Mucosa of gallbladder (tissue), 1 donor: ENCODE measurements at places on chromosomes 5 and 9.

GRCh38 chr5:154220625-154221024 lies 30.1 kb downstream of the GALNT10 start:
- DNase-seq = no peak

- DNase-seq = peak; percentile 83
Observed at GRCh38 chr9:98158071-98158831, 34.2 kb downstream of the CORO2A start.

DNA sequence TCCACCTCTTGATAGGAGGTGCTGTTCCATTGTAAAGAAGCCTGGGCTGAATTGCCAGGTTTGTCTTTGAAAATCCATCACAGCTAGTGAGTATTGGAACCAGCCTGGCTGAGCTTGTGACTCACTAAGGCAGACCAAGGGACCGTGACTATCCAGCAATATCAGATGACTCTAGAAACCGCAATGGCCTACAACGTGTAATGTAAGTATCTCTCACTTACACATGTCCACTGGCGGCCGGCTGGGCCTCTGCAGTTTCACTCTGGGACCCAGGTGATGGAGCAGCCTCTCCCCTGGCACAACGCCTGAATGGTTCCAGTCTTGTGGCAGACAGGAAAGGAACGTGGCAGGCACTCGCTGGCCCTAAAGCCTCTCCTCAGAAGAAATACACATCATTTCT lies 3.1 kb upstream of the HRH2 start:
- DNase-seq = no peak

DNA sequence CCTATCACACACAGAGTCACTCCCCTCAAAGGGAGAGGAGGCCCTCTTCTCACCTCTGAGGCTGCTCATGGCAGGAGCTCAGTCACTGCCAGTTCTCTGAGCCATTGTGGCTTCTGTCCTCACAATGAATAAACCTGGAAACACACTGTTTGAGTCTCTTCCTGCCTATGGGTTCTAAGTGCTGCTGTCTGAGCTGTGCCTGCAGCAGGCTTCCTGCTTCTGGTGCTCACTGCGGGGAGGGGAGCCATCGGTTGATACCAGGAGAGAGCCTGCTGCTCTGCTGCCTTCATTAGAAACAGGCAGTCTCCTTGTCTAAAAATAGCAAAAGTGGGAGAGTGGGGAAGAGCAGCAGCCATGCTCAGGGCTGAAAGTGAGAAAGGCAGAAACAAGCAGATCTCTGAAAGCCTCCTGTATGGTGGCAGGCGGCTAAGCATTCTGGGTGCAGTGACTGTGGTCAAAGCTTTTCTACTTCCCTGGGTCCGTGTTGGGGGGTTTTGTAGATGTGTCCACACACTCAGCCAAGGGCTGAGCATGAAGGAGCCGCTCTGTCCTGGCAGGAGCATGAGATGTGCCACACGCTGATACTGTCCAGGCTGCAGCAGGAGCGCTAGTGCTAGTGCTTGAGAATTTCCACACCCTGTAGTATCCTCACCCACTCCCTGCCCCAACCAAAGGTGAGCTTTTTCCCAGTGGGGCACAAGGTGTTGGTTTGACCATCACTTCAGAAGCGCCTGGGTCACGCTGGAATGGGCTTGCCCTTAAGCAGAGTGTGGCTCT lies 34.2 kb downstream of the PRKACG start:
- DNase-seq = peak; percentile 18

DNA sequence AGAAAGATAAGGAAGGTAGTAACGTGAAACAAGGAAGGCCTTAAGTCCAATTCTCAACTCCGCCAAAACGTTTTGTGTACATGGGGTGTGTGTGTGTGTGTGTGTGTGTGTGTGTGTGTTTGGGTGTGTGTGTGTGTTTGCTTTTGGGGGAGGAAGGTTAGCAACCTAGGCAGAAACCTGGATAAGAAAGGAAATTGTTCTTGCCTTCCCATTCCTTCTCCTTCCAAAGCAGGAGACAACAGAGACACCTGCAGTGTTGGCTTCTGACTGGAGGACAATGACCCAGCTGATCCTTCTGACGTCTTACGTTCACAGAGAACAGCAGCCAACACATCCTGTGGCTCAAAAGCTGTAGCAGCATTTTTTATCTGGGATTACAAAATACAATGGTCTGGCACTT lies 4.1 kb upstream of the CCNG1 start:
- DNase-seq = peak; percentile 26

DNA sequence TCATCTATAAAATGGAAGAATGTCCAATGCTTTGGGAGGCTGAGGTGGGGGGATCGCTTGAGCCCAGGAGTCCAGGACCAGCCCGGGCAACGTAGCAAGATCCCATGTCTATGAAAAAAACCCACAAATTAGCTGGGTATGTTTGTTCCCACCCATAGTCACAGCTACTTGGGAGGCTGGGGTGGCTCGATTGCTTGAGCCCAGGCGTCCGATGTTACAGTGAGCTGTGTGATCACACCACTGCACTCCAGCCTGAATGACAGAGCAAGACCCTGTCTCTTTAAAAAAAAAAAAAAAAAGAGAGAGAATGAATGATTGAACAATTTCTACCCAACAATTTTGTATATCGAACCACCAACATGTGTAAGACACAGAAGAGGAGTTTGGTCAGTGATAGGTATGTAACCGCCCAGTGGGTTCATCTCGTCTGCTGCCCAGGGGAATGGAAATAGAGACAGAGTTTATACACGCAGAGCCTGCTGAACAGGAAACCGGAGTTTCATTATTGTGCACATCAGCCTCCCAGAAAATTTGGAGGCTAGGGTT lies 26.2 kb upstream of the ERGIC1 start:
- DNase-seq = no peak
